ENCODE measurements at places on chromosomes 16 and 17.

DNA sequence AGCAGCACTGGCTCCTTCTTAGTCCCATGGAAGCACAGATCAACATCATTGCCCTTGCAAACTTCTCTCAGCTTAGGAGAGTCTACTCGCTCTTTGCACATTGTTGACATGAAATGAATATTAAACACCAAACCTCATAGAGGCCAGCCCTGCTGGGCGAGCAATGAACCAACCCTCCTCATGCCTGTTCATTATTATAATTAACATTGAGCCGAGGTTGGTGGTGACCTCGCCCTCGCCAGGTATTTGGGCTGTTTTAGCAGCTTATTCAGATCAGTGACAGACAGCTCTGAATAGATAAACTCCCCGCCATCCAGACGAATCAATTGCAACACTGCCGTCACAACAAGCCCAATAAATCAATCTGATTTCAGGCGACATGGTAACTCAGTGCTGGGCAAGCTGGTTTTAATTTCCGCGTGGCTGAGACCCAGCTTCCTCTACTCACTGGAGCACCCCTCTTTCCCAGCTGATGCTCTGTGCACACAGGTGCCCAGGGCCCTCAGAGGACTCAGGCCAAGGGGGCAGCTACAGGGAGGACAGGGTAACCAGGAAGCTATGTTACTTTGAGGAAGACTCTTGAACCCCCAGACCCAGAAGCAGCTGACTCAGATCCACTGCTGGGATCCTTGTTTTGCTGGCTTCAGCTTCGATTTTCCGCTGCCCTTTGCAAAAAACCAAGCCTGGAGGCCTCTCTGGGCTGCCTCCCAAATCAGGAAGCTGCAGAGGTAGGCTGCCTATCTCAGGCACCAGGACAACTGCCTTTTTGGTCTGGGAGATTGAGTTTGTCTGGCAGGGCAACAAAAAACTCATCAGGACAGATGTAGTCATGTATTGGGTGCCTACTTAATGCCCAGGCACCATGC is 10.7 kb upstream of the SEZ6 start:
- DNase-seq: no peak

GRCh38 chr17:34081269-34081668 is 173.8 kb upstream of the CCL2 start:
- DNase-seq: no peak

- no peak for DNase-seq
Observed at GRCh38 chr17:69141431-69142174, at the start of gene ABCA6. TSS of gene ABCA6 (minus strand) at chr17:69141895. CDS start at chr17:69140703, 1,192 bp downstream.

GRCh38 chr17:47950448-47950847 is 7.2 kb downstream of the PRR15L start:
- no peak for DNase-seq

DNA sequence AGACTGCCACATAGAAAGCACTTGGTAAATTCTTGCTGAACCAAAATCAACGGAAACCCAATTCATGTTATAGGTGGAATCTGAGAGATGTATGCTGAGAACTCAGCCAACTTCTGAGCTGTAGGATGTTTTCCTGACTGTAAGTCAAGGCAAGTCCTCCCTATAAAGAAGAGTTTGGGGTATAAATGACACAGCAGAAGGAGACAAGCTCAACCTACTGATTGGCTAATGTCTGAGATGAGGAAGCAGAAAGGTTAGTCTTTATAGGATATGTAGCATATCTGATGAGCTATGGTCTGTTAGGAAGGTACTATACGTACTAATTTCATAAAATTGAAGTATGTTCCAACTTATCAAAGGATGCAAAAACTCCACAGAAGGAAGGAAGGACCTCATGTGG is 99.5 kb downstream of the XYLT1 start:
- no peak for DNase-seq

- DNase-seq: no peak
Observed at GRCh38 chr16:75060723-75061122, 55.9 kb downstream of the LDHD start.

GRCh38 chr16:23145186-23145585 is 4.1 kb downstream of the USP31 start:
- DNase-seq: no peak

- no peak for DNase-seq
Observed at GRCh38 chr16:85750827-85751697, at the start of gene C16orf74. TSS of gene C16orf74 (minus strand) at chr16:85751096. CDS start at chr16:85735217, 15,879 bp downstream.

DNA sequence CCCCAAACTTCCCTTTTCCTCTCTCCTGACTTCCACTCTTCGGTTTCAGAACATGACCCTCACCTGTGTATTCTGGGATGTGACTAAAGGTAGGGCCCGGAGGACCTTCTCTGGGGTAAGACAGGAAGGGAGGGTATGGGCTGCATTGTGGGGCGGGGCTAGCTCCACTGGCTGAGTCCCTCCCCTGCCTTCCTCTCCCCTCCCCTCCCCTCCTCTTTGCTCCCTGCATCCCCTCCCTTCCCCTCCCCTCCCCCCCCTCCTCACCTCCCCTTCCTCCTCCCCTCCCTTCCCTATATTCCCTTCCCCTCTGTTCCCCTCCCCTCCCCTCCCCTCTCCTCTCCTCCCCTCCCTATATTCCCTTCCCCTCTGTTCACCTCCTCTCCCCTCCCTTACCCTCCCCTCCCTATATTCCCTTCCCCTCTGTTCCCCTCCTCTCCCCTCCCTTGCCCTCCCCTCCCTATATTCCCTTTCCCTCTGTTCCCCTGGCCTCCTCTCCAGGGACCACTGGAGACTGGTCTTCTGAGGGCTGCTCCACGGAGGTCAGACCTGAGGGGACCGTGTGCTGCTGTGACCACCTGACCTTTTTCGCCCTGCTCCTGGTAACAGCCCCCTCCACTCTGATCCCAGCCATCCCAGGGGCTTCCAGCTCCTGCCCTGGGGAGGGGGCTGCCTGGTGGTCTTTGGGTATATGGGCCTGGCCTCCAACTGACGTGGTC is 11.8 kb downstream of the ADGRG3 start:
- DNase-seq: no peak

- no peak for DNase-seq
Observed at GRCh38 chr16:59748531-59748930, 1014.4 kb upstream of the GOT2 start.

DNA sequence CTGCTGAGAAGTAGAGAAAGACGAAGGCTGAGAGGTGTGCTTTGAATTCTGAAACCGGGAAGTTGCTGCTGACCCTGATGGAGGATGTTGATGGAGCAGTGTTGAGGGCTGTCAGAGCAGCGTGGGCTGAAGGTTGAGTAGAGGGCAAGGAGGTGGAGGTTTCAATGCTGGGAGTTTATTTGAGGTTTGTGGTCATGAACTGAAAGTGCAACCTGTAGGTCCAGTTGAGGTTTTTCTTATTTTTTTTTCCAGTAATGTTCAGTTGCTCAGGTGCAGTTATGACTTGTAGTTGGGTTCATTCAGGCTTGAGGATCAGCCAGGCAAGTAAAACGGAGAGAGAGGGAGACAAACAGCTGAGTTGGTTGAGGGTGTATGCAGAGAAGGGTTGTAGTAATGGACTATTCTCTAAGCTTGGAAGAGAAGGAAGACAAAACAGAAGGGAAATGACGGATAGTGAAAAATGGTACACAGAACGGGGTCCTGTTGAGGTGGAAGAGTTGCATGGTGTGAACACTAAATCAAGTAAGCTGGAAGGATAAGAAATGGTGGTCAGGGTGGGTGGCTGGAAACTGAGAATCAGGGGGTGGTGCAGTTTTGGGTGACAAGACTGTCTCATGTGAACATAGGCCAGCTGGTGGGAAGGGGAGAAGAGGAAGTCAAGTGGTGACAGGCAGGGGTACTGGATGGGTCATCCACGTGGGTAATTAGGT is 8.7 kb upstream of the UBE2G1 start:
- DNase-seq: peak; percentile 64

DNA sequence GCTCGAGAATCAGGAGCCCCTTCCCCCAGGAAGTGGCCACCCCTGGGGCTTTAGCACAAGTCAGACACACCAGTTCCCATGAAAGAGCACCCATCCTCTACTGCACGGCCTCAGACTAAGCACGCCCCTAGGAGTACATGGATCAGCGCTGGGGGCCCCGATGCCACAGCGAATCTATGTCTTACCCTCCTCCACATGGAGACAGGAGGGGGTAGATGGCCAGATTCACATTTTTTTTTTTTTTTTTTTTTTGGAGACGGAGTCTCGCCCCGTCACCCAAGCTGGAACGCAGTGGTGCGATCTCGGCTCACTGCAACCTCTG is 3.2 kb upstream of the EXOSC6 start:
- no peak for DNase-seq

DNA sequence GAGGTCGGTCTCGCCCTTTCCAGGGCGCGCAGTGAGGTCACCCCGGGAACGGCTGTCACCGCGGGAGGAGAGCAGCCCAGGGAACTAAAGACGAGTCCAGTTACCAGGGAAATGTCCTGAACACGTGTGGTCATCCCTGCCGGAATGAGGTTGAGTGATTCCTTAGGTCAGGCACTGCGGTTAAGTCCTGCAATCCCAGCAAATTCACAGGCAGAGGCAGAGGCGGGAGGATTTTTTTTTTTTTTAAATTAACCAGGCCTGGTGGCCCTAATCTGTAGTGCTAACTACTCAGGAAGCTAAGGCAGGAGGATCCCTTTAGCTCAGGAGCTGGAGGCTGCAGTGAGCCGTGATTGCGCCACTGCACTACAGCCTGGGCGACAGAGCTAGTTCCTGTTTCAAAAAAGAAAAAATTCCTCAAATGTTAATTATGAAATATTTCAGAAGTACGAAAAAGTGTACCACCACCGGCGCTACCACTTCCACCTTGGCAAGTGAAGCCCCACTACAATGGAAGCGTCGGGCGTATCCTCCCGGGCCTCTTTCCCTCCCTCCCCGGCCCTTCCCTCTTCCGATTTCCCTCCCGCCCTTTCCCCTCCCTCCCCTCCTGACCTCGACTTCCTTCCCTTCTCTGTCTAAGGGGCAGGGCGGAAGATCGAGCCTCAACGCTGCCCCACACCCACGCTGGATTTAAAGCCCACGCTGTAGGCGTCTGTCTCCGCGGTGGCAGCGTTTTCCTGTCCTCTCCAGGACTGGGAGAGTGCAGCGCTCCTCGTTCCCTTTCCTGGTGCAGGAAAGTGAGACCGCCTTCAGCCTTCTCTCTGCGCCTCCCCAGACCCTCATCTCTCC is 27.3 kb downstream of the SLFN11 start:
- peak; percentile 46 for DNase-seq

DNA sequence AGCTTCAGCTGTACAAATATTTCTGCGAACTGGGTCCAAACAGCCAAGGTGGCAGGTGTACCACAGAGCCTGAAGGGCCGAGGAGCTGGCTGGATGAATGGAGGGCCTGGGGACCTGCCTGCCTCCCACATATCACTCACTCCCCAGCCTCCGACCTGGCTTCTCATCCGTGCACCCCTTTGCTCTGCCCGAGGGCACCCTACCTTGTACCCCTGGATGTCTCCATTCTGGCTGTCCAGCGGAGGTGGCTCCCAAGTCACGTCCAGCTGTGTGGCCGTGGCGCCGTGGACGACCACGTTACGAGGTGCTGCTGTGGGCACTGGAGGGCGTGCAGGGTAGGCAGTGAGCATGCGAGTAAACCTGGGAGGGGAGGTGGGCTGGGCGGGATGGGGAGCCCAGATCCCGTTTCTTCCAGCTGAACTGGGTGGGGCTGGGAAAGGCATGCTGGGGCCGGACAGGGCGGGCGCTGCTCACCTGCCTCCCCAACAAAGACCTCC is 67.2 kb upstream of the CDC42EP4 start:
- DNase-seq: no peak

DNA sequence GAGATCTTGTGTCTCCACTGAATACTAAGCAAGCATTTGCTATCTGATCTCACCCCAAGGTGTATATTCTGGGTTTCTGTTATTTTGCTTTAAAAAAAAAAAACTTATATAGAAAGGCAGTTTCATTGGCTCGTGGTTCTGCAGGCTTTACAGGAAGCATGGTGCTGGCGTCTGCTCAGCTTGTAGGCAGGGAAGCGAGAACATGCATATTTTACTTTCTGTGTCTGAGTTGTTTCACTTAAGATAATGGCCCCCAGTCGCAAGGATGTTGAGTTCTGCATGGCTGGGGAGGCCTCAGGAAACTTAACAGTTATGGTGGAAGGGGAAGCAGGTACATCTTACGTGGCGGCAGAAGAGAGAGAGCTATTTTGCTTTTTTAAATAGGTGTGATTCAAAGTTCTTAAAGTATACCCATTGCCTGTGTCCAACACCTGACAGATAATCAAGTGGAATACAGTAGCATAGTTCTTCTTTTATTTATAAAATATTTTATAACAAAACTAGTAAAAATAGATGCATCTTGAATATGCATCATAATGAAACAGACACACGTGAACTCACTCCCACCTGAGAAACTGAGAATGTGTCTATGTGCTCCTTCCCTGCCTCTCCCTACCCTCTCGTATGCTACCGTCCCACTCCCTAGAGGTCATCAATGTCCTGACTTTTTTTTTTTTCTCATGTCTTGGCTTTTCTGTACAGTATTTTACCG is 15.4 kb upstream of the ARHGAP17 start:
- DNase-seq: peak; percentile 31

- DNase-seq: no peak
Observed at GRCh38 chr17:9958586-9959281, 53.7 kb upstream of the RCVRN start.

DNA sequence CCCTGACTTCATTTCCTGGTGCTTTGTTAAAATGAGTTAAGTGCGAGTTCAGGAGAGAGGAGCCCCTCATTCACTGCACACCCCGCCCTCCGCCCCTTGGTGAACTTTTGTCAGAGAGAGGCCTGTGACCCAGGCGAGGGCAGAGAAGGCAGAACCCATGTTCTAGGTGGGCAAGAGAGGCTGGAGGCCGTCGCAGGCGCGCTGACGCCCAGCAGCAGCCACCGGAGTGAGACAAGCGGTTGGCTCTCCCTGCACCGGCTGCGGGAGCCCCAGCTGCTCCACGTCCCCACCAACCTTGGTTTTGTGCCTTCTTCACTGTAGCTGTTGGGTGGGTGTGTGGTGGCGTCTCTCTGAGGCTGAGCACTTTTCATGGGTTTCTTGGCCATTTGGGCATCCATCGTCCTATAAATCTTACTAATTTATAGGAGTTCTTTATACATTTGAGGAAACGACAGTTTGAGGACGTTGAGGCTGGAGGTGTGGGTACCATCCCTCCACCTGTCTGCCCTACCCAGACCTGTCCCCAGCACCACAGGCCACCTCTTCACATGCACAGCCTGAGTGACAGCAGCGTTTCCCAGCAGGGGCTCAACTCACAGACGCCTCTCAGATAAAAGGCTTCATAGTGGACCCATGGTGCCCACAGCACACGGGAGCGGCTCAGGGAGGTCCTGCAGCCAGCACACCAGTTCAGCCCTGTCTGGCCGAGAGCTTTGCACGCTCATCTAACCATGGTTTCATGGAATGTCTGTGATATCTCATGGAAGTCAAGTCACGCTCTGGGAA is 45.2 kb upstream of the CBFA2T3 start:
- no peak for DNase-seq

Measured in activated CD4-positive, alpha-beta memory T cell treated with anti-CD3 and anti-CD28 coated beads, Interleukin-2, amount 10 ng/mL, durations not matched to agents 7 days and 5 days (primary cell).